Esophagus squamous epithelium (tissue), 5 donors: ENCODE measurements at places on chromosomes 11 and 22. TPM values are rescaled to one million over a fixed set of nuclear protein-coding genes. Genes with fewer than 3 reads are reported as not detected.

The PARVG gene
- total RNA-seq, result 26.1 TPM

The KCNJ4 gene
- not detected for total RNA-seq

The PIK3C2A gene
- 36.0 TPM for total RNA-seq

The TOLLIP gene
- 53.0 TPM for total RNA-seq

The LUZP2 gene
- 0.38 TPM for total RNA-seq

The NAV2 gene
- total RNA-seq, result 19.1 TPM

The SCUBE1 gene
- total RNA-seq, result 2.2 TPM

The EML3 gene
- 52.3 TPM for total RNA-seq

The BTG4 gene
- not detected for total RNA-seq

The POLR2F gene
- total RNA-seq, result 31.7 TPM

GRCh38 chr11:133049244-133050019 lies 482.9 kb downstream of the OPCML start:
- no peak overlapping the region for H3K27ac ChIP-seq
- H3K4me1 ChIP-seq, result no peaks in the 10 kb centered on the region
- no peaks in the 10 kb centered on the region for H3K36me3 ChIP-seq
- H3K27me3 ChIP-seq, result no peaks in the 10 kb centered on the region

DNA sequence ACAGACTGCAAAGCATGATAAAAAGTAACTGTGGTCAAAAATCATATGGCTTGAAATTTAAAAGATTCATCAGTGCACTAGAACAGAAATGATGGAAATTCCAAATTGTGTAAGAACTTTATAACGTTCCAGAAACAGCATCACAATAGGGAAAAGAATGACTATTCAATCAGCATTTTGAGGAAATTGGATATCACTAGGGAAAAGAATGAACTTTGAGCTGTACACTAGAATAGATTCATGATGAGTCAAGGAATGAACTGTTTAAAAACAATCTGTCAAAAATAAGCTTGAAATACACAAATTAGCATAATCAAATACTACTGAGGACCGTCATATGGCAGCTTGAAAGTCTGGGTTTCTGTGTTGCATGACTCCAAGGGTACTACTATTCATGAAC lies 20.5 kb upstream of the HEPHL1 start:
- H3K27ac ChIP-seq, result no peak overlapping the region
- H3K27me3 ChIP-seq, result no peaks in the 10 kb centered on the region
- no peaks in the 10 kb centered on the region for H3K4me1 ChIP-seq
- H3K36me3 ChIP-seq, result no peaks in the 10 kb centered on the region

DNA sequence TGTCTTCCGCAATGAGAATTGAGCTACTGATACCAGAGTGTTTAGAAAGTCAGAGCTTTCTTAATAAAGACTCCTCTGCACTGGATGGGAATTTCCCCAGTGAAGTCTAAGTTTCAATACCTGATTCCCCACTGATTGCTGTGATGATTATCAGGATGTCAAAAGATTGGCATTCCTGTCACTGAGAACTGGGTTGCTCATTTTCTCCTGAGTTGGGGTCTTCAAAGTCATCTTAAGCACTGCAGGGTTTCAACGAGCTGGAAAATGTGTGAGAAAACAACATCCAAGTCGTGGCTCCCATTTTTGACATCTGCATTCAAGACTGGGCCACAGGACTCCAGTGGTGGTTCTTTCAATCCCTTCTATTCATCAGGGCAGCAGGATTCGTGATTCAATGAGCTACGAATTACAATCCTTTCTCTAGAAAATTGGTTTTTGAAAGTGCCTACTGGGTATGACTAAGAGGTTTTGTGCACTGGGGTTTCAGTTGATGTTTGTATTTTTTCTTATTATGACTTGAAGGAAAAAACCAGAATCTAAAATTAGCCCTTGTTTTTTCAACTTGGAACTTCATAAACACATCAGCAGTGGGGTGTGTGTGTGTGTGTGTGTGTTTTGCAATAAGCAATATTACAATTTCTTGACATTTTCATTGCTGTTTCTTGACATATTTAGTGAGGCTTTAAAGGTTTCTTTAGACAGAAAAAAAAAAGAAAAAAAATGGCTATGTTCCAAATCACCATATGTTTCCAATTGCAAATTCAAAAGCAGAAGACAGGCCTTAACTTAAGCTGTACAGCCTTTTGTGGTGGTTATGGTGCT lies 233.0 kb downstream of the FAM76B start:
- DNase-seq, result no peak
- H3K4me3 ChIP-seq, result no peak overlapping the region
- no peaks in the 10 kb centered on the region for H3K36me3 ChIP-seq
- no peaks in the 10 kb centered on the region for H3K27me3 ChIP-seq
- peaks cover 5% of the 10 kb centered on the region for H3K4me1 ChIP-seq

DNA sequence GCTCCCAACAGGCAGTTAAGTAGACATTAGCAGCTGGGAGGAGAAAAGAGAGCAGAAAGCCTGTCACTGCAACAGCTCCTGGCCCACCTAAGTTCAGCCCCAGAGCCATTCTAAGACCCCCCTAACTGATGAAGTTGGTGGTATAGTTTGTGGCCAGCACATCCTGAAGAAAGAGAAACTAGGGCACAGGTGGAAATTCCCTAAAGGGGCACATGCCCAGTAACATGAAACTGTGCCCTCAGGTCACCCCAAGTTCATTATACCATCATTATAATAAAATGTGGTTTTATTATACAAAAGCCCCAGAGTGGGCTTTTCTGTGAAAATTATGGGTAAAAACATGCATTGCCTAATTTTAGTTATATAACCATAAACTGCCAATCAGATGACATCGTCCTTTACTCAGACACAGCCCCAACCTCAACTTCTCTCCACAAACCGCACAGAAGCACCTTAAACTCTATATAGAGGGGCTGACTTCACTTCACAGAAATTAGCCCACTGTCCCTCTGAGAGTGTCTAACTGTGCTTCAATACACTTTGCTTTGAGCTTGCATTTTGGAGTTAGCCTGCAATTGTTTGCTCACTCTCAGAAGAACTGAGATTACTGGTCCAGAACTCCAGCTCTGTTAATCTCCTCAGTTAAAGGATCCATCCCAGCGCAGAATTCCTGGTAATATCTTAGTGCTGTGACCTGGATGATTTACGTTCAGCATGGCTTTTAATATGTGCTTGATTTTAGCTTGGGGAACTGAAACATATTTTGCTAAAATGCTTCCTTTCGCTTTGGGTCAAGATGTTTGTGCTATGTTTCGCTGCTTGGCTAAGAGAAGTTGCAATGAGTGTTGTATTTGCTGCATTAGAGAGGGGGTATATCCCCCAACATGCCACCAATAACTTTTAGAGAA lies 1.8 kb upstream of the APOL3 start:
- H3K27ac ChIP-seq, result peak overlapping the region; percentile 92
- peaks cover 77% of the 10 kb centered on the region for H3K4me1 ChIP-seq
- H3K27me3 ChIP-seq, result no peaks in the 10 kb centered on the region
- H3K4me3 ChIP-seq, result no peak overlapping the region
- DNase-seq, result no peak
- no peaks in the 10 kb centered on the region for H3K36me3 ChIP-seq

DNA sequence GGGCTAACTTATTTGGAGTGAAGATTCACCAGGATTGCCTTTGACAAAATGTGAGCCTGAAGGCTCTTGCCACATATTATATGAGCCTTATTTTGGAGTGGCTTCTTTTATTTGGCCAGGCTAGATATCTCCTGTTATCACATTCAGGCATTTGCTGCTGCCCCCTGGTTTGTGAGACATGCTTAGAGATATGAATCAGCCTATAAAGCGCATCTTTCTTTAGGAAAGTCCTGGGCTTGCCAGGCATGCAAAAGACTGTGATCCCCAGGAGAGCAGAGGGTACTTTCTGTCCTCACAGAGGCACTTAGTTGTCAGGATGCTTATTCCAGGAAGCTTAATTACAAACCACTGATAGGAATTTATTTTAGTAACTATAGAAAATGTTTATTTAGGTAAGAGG lies 333.3 kb downstream of the FAT3 start:
- H3K4me3 ChIP-seq, result no peak overlapping the region
- H3K4me1 ChIP-seq, result no peaks in the 10 kb centered on the region

DNA sequence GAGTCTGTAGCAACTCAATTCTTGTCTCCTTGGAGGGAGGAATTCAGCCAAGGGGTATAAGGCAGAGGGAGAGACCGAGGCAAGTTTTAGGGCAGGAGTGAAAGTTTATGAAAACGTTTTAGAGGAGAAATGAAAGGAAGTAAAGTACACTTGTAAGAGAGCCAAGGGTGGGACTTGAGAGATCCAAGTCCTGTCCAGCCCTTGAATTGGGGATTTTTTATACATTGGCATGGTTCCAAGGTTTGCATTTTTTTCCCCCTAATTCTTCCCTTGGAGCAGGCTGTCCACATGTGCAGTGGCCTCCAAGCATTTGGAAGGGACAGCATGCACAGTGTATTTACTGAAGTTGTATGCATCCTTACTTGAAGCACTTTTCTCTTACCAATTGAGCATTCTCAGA lies 192.1 kb downstream of the LUZP2 start:
- H3K4me1 ChIP-seq, result no peaks in the 10 kb centered on the region
- H3K36me3 ChIP-seq, result no peaks in the 10 kb centered on the region
- no peak for DNase-seq
- no peak overlapping the region for H3K4me3 ChIP-seq

DNA sequence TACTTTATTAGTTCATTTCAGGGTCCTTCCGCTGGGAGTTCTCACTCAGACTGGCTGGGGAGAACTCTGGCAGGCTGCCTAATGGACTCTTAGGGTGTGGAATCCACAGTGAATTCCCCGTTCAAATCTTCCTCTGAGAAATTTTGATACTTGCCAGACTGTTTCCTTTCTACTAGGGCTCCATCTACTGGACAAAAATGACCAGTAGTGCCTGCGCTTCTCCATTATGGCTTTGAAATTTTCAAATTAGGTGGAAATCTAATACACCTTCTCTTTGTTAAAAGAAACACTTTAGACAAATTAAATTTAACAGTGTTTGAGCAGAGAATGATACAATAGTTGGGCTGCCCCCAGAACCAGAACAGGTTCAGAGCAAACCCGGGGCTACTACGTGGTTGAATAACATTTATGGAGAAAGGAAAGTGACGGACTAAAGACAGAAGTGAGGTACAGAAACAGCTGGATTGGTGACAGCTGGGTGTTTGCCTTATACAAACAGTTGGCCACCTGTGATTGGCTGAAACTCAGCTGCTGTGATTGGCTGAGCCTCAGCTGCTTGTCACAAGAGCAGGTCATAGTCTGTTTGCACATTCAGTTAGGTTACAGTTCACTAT lies 52.9 kb upstream of the FDX1 start:
- no peaks in the 10 kb centered on the region for H3K36me3 ChIP-seq
- no peaks in the 10 kb centered on the region for H3K27me3 ChIP-seq
- H3K27ac ChIP-seq, result peak overlapping the region; percentile 49
- peaks cover 21% of the 10 kb centered on the region for H3K4me1 ChIP-seq
- peak overlapping the region; percentile 31 for H3K4me3 ChIP-seq
- DNase-seq, result no peak

DNA sequence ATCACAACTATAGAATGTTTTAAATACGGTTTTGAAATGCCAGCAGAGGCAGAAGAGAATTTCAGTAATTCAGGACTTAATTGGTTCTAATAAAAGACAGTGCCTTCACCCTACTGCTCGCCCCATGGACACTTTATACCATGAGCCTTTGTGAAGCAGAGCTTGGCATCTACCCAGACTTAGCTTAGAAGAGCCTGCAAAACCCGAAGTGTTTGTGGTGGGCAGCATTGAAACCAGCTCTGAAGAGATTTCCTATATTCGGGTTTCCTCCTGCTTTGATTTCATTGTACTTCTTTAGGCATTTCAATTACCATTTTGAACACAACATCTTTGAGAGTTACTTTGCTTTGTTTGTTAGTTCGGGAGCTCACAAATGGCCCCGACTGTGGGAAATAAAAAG lies 185.1 kb upstream of the MTNR1B start:
- no peak overlapping the region for H3K27ac ChIP-seq
- DNase-seq, result no peak
- H3K4me3 ChIP-seq, result no peak overlapping the region
- no peaks in the 10 kb centered on the region for H3K36me3 ChIP-seq
- no peaks in the 10 kb centered on the region for H3K27me3 ChIP-seq

DNA sequence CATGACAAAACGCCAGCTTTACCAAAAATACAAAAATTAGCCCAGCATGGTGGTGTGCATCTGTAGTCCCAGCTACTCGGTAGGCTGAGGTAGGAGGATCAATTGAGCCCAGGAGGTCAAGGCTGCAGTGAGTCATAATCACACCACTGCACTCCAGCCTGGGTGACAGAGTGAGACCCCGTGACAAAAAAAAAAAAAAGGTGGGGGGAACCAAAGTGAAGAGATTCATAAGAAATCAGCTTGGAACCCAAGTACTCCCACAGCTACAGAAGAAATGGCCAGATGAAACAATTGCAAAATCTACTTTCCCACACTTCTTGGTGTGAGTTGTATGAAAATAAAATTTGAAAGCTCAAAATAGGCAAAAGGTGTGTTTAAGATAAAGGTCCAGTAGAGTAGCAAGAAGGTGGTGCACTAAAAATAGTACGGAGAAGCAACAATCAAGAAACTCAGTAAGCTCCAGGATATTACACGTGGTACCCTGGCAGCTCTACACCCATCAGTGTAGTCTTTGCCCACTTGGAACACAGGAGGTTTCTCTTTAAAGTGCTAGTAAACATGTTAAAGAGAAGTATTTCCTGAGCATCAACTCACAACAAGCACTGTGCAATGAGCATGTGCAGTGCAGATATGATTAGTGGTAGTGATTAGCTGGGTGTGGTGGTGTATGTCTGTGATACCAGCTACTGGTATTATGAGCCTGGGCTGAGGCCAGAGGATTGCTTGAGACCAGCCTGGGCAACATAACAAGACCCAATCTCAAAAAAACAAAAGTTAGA lies 5.3 kb downstream of the HARBI1 start:
- no peak overlapping the region for H3K27ac ChIP-seq
- no peak overlapping the region for H3K4me3 ChIP-seq
- DNase-seq, result no peak
- peaks cover 23% of the 10 kb centered on the region for H3K4me1 ChIP-seq
- H3K36me3 ChIP-seq, result no peaks in the 10 kb centered on the region

- no peak overlapping the region for H3K27ac ChIP-seq
- H3K36me3 ChIP-seq, result no peaks in the 10 kb centered on the region
- H3K27me3 ChIP-seq, result no peaks in the 10 kb centered on the region
- no peaks in the 10 kb centered on the region for H3K4me1 ChIP-seq
- no peak for DNase-seq
- H3K4me3 ChIP-seq, result no peak overlapping the region
Measured at GRCh38 chr22:32208681-32209080, 3.8 kb upstream of the RFPL2 start.

DNA sequence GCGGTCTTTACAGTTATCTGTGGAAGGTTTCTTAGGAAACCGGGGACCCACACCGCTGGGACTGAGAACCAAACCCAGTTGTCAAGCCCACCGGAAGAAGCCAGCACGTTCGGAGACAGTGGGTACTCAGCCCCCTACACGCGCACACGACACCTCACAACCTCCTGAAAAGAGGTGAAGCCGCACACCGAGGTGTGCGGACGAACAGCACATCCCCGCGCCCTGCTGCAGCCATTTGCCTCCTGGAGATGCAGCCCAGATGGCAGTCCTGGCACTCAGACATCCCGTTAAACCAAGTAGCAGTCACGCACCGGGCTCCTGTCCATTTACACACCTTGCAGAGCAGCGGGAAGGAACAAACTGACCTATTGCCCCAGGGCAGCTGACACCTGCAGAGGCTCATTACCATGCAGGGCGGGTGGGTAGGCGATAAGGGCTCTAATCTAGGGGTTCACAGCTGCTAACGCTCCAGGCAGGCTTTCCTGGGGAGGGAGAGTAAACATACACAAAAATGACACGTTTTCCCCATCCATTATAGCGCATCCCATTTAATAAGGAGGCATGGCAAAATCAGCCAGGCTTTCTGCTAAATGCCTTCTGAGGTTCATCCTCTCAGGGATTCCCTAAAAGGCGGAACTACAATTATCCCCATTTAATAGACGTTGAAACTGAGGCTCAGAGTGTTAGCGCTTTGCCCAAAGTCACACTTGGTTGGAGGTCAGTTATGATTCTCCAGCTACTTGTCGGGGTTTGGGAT lies 864 bp upstream of the EHBP1L1 start:
- peaks cover 6% of the 10 kb centered on the region for H3K36me3 ChIP-seq
- H3K27me3 ChIP-seq, result no peaks in the 10 kb centered on the region
- H3K27ac ChIP-seq, result peak overlapping the region; percentile 98
- no peak for DNase-seq
- peaks cover 86% of the 10 kb centered on the region for H3K4me1 ChIP-seq
